ENCODE measurements at places on chromosomes 16 and 17. TPM values are rescaled to one million over a fixed set of nuclear protein-coding genes. Genes with fewer than 3 reads are reported as not detected.
A peak's percentile ranks its signal among the peaks of the same experiment; 100 is the strongest.

- no peak for DNase-seq
These were observed 61.4 kb upstream of the ARHGAP44 start for GRCh38 chr17:12727881-12728280.

GRCh38 chr16:81834868-81835267 lies 55.8 kb downstream of the PLCG2 start:
- no peak for DNase-seq

- no peak for DNase-seq
These were observed 11.9 kb downstream of the ADCY7 start for GRCh38 chr16:50278251-50278650.

- no peak for DNase-seq
These were observed 1.5 kb downstream of the MINK1 start for GRCh38 chr17:4834681-4835020.

GRCh38 chr16:87391324-87391949 lies 699 bp upstream of the MAP1LC3B start:
- no peak for DNase-seq

DNA sequence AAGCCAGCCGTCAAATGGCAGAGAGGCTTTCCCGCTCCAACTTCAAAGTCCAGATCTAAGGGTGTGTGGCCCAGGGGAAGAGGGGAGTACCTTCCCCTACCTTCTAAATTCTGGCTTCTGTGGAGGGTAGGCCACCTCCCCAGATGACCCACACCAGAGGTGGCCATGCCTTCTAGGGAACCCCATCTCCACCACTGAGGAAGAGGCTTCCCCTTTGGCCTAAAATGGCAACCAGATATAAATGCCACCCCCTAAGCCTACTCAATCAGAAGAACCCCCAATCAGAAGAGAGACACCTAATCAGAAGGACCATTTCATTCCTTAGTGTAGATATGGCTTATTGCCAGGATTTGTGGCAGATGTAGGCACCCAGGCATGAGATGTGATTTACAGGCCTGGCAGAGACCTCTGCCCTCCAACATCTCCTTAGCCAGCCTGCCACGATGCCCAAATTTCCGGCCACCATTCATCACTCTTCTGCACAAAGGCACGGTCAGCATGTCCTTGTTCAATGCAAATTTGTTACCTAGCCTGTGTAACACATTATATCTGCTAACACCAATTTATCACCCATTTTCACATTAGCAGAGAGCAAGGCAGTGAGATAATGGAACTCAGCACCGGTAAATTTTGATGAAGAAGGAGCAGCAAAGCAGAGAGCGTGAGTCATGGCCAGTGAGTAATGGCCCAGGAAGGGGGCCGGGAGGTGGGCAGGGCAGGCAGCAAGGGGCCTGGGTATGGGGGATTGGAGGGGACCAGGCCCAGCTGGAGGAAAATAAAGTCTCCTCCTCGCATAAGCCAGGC lies 1.2 kb upstream of the MGAT5B start:
- no peak for DNase-seq

- DNase-seq, result no peak
These were observed 19.6 kb upstream of the GOT2 start for GRCh38 chr16:58753711-58754134.

DNA sequence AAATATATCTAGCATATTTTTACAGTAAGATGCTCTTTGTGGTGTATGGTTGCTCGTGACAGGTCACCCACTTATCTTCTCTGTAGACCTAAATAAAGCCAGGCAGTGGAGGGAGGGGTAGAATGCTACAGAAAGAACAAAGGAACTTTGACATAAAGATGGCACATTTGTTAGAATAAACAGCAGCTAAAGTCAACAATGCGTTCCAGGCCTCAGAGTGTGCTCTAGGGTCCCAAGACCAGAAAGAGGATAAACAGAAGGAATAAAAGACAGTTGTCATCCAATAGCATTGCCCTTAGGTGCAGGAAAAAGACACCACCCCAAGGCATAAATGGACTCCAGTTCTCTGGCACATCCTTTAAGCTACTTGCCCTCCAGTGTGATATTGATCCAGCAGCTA lies 523.0 kb upstream of the CDH11 start:
- no peak for DNase-seq

- no peak for DNase-seq
These were observed 130.1 kb downstream of the SPACA3 start for GRCh38 chr17:33121756-33122155.

GRCh38 chr16:66408163-66409048 lies 18.7 kb upstream of the BEAN1 start:
- no peak for DNase-seq

DNA sequence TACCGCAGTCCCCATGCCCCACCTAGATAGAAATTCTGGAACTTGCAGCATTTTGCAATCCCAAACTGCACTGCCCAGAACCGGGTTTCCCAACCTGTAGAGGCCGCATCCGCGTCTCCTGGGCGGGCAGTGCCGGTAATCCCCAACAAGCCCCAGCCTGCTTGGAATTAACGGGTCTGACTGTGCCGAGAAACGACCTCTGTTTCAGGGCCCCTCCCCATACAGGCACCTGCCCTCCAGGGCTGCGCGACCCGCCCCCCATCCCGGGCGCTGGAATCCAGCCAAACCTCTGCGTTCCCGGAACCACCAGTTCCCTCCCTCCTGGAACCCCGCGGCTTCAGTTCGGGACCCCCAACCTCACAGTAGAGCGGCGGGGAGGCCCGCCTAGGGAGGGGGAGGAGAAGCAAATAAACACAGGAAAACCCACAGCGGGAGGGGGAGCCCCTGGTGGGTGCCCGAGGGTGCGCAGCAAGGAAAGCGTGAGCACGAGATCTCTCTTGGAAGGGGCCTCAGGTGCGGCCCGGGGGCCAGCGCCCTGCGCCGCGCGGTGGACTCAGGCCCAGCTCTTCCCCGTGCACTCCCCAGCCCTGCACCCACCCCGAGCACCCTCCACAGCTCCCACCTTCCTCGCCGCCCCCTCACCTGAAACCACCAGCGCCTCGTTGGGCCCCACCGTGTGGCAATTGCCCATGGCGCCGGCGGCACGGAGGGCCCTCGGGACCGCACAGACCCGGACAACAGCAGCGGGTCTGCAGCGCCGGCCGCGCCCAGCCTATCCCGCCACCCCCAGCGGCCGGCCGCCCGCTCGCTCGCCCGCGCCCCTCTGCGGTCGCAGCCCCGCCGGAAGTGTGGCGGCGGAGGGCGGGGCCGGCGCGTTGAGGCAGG lies at the start of gene FLOT2:
Gene FLOT2, minus strand, starts transcription at position 850 of the 885 bp plus-strand sequence. Its CDS starts 159 bp downstream, at position 691.
- DNase-seq, result peak; percentile 59

DNA sequence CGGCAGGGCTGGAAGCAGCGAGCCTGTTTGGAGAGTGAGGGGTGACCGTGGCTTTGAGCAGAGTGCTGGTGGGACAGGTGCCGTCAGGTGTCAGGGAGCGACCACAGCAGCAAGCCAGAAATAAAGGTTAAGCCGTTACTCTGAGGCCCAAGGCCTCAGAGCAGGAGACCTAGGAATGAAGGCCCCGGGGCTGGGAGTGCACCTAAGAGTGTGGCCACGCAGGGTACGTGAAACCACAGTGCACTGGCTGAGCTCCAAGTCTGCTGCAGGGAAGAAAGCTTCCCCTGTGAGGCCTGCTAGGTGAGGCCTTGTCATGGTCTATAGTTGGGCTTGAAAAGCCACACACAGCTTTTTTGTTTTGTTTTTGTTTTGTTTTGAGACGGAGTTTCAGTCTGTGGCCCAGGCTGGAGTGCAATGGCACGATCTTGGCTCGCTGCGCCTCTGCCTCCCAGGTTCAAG lies 8.7 kb downstream of the CLUAP1 start:
- DNase-seq, result no peak

DNA sequence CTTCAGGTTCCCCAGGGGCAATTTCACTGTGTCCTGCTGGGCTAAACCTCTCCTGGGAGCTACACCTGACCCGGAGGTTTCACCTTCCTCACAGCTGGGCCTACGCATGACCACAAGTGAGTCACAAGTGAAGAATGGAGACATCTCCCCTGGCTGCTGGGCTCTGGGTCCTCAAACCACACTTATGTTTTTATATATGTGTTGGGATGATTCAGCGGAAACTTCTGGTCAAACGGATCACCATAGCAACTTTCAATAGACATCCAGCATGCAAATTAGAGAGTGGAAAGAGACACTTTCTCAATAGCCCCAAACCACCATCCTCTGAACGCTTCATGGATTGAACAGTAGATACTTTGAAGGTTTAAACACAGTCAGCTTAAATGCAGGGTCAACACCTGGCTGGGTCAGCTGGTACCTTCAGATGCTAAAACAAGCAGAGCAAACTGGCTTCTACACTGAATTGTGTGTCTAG lies 28.0 kb upstream of the MAF start:
- no peak for DNase-seq

DNA sequence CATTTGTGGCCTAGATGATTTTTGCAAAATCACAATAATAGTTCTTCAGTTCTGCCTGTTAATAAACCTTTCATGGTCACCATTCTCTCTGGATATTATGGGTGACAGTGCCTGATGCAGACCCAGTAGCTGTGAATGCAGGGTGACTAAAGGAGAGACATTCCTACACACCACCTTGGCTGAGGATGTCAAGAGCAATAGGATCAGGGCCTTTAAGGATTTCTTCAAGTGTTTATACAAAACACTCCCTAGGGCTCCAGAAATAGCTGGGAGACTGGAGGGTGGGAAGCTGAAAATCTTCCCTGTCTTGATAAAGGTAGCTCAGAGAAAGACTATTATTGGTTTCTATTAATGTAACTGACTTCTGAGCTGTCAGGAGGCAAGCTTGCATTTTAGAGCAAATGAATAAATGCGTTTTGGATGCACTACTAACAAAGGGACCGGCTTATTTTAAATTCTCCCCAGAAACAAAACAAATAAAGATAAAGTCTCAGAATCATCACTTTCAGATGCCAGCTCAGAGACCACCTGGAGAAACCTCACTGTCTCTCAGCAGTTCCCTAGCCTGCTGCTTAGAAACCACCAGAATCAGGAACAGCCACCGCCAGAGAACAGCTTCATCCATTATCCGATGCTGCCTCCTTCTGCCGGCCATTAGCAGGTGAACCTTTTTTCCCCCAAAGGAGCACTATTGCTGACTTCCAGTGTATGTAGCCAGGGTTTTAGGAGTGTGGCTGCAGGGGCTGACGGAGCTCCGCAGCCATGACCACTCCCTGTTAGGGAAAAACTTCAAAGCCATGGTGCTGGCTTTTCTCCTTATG lies 171.4 kb upstream of the DYNLRB2 start:
- no peak for DNase-seq

DNA sequence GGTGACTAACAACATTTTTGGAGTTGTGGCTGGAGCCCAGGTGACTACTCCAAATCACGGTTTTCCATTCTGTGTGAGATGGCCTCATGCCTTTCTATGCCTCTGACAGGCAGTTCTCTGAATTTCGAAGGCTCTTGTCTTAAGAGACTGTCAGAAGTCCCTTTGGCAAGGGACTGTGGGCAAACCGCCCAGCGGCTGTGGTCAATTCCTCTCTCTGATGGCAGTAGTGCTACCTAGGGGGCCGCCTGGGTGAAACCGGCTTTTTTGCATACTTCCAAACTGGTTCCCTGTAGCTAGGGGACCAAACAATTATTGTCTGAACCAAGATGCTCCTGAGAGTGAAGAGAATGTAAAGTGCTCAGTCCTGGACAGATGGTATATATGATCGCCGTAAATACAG lies 86.3 kb downstream of the SDR42E1 start:
- no peak for DNase-seq

- DNase-seq, result no peak
These were observed 5.2 kb downstream of the TRAF4 start for GRCh38 chr17:28748852-28749515.

DNA sequence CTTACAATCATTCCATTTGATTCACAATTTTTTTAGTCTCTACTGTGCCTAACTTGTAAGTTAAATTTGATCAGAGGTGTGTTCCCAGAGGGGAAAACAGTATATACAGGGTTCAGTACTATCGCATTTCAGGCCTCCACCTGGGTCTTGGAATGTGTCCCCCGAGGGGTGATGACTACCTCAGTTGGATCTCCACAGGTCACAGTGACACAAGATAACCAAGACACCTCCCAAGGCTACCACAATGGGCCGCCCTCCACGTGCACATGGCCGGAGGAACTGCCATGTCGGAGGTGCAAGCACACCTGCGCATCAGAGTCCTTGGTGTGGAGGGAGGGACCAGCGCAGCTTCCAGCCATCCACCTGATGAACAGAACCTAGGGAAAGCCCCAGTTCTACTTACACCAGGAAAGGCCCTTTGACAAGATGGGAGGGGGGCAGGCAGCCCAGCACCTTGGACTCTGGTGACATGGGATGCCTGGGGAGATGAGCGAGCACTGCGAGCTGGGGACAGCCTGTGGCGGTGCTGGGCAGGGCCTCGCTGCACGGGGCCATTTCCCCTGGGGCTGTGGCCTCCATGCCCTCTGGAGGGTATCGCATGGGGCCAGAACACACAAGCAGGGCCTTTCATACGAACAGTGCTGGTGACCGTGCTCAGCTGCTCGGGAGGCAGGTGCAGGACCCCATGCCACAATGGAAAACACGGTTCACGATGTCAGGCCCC lies 33.9 kb downstream of the PDIA2 start:
- DNase-seq, result no peak

- DNase-seq, result no peak
These were observed 429.7 kb downstream of the CDH8 start for GRCh38 chr16:61606581-61606980.

GRCh38 chr17:13002761-13003453 lies 14.9 kb downstream of the ELAC2 start:
- peak; percentile 100 for DNase-seq

DNA sequence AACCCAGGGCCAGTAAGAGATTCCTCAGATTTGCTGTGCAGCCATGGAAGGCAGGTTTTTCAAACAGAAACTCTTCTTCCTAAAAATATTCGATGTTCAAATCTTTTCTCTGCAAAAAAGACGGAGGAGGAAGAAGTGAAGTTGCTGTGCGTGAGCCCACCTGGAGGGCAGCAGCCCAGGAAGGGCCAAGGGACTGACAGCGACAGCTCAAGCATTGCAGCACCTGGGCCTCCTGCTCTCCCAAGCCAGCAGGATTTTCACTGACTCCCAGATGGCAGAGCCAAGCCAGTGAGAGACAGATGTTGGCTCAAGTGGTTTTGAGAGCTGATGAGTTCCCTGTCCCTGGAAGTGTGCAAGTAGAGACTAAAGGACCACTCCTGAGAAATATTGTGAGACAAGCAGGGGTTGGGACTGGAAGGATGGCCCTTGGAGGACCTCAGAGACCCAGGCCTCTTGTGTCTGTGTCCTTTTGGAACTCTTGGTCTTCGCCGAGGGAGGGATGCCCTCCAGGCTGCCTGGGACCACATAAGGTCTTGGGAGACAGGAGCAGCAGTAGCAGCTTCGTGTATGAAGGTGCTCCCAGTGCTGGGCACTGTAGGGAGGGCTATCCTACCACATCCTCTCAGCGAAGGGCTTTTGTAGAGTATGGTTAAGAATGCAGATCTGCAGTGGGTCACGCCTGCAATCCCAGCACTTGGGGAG lies 29.3 kb upstream of the TNFRSF13B start:
- DNase-seq, result no peak

PPP1R27 gene
- not detected for total RNA-seq

CHAD gene
- not detected for total RNA-seq

CLEC3A gene
- total RNA-seq, result not detected

KCNJ12 gene
- total RNA-seq, result 3.2 TPM

SDK2 gene
- total RNA-seq, result 0.72 TPM

ABHD15 gene
- 27.1 TPM for total RNA-seq

EFNB3 gene
- total RNA-seq, result 4.3 TPM

SLC13A2 gene
- not detected for total RNA-seq

SLC38A8 gene
- total RNA-seq, result not detected

EVPLL gene
- not detected for total RNA-seq

TLCD2 gene
- 10.1 TPM for total RNA-seq

Data from omental fat pad (tissue), 4 donors.